ENCODE measurements at places on chromosomes 5 and 9. TPM values are rescaled to one million over a fixed set of nuclear protein-coding genes. Genes with fewer than 3 reads are reported as not detected.

CTSL gene
- 204 TPM for polyA plus RNA-seq

ZDHHC11B gene
- 4.4 TPM for polyA plus RNA-seq

KCNN2 gene
- polyA plus RNA-seq = 4.8 TPM

ANKRD33B gene
- polyA plus RNA-seq = 1.8 TPM

AGXT2 gene
- 60.4 TPM for polyA plus RNA-seq

PTGER4 gene
- 12.2 TPM for polyA plus RNA-seq

- no peak for DNase-seq
These were observed 90.2 kb upstream of the LHFPL2 start for GRCh38 chr5:78738693-78739300.

DNA sequence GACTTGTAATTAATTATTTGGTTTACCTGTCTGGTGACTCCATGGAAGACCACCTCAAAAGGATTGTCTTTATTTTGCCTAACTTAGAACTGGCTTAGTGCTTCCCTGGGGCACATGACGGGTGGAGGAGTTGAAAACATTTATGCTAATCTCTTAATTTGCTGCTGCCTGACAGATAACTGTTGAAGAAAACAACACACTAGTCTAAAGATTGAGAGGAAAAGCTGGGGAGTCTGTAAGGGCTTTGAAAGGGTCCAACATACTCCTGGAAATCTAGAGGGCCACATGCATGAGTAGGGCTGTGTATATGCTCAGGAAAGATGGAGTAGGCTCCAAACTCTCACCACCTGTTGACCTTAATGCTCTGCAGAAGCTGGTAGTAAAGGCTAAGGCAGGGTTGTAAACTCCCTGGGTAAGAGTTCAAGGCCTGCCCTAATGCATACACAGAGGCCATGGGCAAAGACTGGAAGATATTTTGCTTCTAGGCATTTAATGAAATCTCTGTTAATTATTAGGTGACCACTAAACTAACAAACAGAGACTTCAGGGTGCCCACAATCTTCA, 40.7 kb downstream of the NR3C1 start:
- DNase-seq = no peak

DNA sequence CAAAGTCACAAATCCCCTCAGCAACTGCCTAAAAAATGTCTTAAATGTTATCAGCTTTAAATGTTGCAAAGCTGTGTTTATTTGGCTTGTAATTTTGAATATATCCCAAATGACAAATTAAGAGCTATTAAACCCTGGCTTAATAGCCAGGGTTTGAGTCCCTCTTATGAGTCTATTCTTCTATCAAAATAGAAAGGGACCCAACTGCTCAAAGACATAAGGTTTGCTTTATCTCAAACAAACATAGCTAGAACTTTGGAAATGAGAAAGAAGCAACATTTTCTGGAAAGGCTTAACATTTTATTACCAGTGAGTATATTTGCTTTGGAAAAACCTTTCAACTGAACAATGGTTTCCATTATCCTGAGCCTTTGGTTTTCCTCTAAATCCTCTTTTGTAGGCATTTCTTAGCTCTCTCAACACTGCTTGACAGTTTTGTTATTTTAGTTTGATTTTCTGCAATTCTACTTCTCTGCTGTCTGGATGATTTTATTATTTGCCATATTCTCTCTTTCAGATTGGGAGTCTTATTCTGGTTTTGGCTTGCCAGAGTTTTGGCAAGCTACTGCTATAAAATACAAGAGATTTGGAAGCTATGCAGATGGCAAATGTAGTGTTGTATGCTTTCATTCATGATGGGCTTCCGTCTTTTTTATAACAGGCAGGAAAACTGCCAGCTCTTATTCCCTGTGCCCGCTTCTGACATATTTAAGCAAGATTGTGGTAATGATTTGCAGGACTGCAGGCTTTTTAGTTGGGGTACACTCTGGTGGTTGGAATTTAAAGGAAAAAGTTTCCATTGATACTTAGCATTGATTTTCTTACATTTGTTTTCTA, 734.9 kb downstream of the DTWD2 start:
- DNase-seq = peak; percentile 10

GRCh38 chr9:117400171-117400570, 14.7 kb downstream of the ASTN2 start:
- no peak for DNase-seq

- DNase-seq = no peak
These were observed 96.7 kb downstream of the PAX5 start for GRCh38 chr9:36937346-36937745.

GRCh38 chr9:76521906-76522305, 62.9 kb downstream of the GCNT1 start:
- DNase-seq = no peak

DNA sequence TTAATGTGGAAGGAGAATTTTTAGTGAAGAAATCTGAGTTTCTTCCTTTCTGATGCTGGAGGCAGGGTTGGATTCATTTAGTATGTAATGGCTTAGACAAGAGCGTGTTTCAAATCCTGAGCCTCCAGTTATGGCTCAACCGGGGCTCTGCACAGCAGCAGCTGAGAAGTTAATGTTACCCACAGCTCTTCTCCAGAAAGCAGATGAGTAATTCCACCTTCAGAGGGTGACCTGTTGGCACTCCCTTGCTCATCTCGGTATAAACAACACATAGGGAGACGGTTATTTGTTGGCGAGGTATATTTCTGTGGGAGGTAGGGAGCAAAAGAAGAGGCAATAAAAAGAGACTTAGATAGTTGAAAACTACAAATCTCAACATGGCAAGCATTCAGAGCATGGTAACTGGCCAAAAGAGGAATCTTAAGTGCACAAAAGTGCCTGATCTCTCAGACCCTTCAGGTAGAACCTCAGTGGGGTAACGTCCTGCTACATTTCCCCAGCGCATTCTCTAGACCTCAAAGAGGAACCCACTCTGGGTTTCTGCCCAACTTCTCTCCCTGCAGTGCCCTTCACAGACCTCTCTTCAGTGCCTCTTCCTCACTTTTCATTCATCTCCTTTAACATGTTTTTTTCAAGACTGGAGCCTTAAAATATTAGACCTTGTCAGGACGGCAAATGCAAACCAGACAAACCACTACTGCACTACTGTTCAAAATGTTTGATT, 417.5 kb upstream of the ADAMTSL1 start:
- no peak for DNase-seq

- DNase-seq = no peak
These were observed 27.8 kb upstream of the GDNF start for GRCh38 chr5:37867654-37868053.

GRCh38 chr9:129835860-129836223, 584 bp downstream of the USP20 start:
- DNase-seq = no peak

DNA sequence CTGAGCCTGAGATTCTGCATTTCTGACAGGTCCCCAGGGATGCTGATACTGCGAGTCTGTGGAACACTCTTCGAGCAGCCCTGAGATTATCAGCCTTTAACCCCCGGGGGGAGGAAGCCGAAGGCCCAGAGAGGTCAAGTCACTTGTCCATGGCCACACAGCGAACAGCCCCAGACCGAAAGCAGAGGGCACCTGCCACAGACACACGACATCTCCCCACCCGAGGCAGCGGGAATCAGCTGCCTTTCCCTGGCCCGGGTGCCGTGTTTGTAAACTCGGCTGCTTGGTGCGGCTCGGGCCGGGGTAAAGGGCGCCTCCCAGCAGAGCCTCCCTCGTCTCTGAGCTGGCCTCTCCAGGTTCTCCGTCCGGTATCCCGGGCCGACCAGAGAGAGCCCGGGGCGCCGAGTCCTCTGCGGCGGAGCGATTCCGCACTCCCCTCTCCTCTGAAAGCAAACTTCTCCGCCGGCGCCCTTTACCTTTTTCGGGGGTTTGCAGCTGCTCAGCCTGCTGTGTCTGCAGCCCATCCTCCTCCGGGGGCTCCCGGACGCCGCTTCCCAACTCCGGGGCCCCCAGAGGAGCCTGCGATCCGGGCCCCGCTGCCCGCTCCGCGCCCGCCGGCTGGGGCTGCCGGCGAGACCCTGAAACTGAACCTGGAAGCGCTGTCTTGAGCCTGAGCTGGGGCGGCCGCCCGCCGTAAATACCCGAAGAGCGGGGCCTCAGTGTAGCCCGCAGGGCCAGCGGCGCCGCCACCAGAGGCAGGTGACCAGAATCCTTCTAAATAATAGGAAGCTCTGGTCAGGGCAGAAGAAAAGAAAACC, at the start of gene CCDC69:
TSS of gene CCDC69 (minus strand) at position 646 of the 818 bp plus-strand sequence. CDS start at position 524, 122 bp downstream.
- peak; percentile 54 for DNase-seq

DNA sequence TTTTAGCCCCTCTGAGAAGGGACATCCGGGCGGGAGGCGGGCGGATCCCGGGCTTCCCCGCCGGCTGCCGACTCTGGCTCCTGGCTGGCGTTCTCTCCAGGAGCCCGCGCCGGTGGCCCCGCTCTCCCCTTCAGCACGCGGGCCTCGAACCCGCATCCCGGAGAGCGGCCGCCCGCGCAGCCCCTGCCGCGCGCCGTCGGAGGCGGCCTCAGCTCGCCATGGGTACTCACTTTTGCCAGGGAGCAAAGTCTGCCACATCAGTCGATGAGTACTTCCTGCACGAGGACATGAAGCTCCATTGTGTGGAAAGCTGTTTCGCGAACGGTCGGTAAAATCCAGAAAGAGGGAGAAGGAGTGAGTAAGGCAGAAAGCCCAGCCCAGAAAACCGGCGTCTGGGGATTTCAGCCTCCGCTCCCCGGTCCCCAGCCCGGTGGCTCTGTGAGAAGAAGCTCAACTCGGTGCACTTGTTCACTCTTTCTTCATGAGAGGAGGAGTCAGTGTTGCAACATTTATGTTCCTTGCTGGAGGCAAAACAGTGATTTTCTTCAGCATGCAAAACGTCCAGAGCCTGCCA, at the start of gene PRLR:
TSS of gene PRLR (minus strand) at position 450 of the 574 bp plus-strand sequence. CDS start 140,867 bp downstream, outside the sequence.
- DNase-seq = no peak

DNA sequence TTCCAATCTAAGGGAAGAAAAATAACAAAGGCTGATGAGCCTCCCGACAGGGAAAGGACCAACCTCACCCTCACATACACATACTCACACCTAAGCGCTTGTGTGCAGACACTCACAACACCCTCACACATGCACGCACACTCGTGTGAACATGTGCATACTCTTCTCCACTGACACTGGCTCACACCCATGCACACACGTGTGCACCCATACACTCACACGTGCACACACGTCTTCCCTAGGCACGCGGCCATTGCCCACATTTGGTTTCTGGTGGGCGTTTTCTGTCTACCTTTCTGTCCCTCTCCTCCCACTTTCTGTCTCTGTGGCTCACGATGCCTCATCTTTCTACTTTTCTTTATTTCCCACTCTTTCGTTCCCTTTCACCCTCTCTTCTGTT, 169.7 kb upstream of the MVB12B start:
- no peak for DNase-seq

- no peak for DNase-seq
These were observed 11.1 kb upstream of the CTSL start for GRCh38 chr9:87714819-87715218.

DNA sequence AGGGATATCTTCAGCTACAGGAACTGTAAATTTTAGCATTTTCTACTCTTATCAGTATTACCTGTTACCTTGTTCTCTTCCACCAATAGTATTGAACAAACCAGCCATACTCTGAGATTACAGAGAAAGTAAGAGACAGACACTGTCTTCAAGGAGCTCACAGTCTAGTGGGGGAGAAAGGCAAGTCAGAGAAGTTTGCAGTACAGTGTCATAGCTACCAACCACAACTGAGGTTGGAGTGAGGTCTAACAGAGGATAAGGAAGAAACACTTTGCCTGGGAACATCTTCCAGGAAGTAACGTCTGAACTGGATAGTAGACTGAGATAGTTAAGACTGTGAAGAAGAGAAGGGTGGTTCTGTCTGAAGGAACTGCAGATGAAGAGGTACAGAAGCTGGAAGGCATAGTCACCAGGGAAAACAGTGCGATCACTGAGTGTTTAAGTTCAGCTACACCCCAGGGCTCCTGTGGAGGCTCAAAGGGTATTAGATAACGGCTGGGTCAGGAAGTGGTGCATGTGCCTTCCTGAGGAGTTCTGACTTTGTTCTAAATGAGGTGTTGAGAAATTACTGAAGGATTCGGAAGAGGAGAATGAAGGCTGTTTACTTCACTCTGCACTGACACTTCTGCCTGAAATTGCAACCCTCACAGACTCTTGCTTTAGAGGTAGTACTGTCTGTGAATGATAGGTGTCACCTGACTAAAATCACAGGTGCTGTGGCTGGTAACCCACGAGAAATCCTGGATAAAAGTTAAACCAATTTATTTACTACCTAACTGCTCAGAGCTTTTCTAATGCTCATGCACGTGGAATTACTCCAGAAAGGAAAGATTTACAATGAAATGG, 841.6 kb downstream of the MAT2B start:
- no peak for DNase-seq

GRCh38 chr5:60830581-60831127, 13.4 kb downstream of the ELOVL7 start:
- DNase-seq = no peak

- DNase-seq = no peak
These were observed 34.9 kb upstream of the EPB41L4B start for GRCh38 chr9:109355564-109356297.

- DNase-seq = no peak
These were observed 135.4 kb downstream of the WDR41 start for GRCh38 chr5:77356740-77357139.

DNA sequence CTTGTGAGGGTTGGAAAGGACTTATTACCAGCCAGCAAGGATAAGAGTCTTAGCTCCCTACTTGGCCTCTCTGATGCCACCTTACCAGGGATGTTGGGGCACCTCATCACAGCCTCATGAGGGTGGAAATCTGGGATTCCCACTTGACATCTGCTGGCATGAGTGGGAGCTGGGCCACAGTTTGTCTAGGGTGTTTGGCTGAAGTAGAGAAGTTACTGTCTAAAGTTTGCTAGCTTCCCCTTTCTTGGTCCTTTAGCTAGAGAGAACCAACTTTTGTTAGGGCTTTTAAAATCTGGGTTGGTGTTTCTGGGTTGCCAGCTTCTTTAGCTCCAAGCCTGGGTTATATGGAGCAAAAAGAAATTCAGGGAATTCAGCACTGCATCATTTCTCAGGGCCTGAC, 57.5 kb upstream of the GNA14 start:
- DNase-seq = no peak

DNA sequence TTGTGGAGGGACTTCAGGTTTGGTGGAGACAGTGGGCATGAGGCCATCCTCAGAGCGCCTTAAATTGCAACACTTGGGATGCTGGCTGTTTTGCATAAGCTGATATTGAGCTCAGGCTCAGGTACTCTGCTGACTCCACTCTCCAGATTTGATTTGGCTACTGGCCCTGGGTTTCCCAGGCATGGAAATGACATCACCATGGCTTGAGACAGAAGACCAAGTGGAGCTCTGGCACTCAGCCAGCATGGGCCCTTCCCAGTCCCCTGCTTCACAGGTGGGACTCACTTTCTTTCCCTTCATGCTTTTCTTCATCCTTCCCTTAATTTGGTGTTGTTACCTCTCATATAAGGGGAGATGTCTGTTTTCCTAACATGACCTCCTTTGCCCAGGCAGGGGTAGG, 72.0 kb upstream of the IL12B start:
- no peak for DNase-seq

GRCh38 chr9:128078504-128079434, 10.7 kb downstream of the SLC25A25 start:
- DNase-seq = no peak

- DNase-seq = no peak
These were observed 194.2 kb upstream of the CHD1 start for GRCh38 chr5:99122976-99123375.

- no peak for DNase-seq
These were observed 136.3 kb upstream of the RASEF start for GRCh38 chr9:83199240-83199639.

DNA sequence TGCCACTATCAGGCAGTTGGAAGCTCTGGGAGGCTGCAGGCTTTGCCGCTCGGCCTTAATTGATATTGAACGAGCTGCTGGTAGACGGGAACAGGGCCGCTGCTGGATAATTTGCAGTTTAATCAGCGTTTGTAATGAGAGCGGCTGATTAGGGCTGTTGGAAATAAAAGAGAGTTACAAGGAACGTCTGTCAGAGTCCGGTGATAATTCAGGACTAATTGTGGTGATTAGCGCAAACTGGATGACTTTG, 68.2 kb upstream of the TBCA start:
- DNase-seq = no peak

All from right renal cortex interstitium (tissue), 3 donors.